ENCODE measurements at places on chromosomes 7 and 10.

DNA sequence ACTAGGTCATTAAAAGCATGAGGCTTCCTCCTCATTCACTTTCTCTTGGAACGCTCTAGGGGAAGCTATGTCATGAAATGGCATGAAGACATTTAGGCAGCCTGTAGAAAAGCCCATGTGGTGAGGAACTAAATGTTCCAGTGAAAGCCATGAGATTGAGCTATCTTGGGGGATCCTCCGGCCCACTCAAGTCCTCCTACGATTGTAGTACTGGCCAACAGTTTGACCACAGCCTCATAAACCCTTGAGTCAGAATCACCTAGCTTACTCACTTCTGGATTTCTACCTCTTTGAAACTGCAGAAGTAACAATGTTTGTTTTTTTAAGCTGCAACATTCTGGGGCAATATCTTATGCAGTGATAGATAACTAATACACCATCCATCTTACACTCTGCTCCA is 605.1 kb downstream of the SORCS1 start:
- DNase-seq: no peak

DNA sequence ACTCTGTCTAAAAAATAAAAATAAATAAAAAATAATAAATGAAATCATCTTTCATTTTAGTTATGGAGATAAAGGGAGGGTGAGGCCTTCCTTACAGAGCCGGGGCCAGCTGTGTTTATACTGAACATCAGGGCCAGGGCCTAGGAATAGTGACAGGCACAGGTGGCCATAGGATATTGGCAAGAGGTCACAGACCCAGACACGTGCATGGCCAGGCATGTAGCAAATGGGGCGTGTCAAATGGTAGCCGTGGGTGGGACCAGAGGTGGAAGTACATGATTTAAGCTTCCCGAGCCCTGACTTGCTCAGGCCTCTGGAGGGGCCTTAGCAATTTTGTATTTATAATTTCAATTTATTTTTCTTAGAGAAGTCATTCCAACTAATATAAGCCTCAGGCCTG is 353.0 kb downstream of the ANKRD30A start:
- DNase-seq: no peak

- DNase-seq: peak; percentile 60
Measured at GRCh38 chr10:119542357-119542987, at the start of gene RGS10. Gene RGS10, minus strand, starts transcription at chr10:119542719. Its CDS starts 81 bp downstream, at chr10:119542638.

GRCh38 chr7:41198502-41198901 is 504.4 kb downstream of the INHBA start:
- no peak for DNase-seq

- no peak for DNase-seq
Measured at GRCh38 chr7:149021725-149022062, 6.6 kb downstream of the PDIA4 start.

DNA sequence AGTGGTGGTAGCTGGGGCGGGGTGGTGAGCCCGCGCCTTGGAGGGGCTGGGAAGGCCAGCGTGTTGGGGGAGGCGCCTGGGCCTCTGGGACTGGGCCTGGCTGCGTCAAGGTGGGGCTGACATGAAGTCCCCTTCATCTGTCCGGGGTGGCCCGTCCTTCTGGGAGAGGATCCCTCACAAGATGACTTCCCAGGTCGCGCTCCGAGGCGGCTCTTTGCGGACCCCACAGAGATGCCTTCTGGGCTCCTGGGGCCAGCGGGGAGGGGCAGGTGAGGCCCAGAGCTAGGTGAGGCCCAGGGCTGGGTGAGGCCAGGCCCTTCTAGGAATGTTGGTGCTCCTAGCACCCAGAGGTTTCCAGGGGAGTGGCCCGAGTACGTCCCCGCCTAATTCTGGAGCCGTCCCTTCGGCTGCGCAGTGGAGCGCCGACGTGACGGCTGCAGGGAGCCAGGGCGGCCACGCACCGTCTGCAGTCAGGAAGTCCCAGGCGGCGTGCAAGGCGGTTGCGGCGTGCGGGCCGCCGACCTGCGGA is 58.2 kb upstream of the NUPR2 start:
- DNase-seq: no peak

GRCh38 chr10:103551619-103552602 is 58.4 kb downstream of the NEURL1 start:
- DNase-seq: no peak

DNA sequence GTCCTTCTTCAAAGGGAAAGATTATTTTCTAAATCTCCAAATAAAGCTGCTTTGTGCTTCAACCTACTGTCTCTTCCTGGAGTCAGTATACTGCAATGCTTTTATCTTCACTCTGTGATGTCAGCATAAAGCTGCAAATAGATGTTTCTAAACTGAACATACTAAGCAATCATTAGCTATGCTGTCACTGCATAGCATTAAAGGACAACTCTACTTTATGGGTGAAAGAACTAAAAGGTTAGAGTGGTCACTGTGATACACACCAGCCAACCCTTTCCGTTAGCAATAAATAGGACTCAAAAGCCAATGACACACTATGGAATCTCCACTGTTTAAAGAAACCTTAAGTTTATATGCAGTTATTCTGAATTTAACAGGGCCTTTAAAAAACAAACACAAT is 1.8 kb downstream of the CCDC186 start:
- DNase-seq: no peak

GRCh38 chr10:100238429-100238828 is 9.0 kb upstream of the CHUK start:
- DNase-seq: no peak
